Bladder microvascular endothelial cell (primary cell): ENCODE measurements at places on chromosomes 5 and 9. TPM values are rescaled to one million over a fixed set of nuclear protein-coding genes. Genes with fewer than 3 reads are reported as not detected.

Gene PDE4D
- total RNA-seq = 14.6 and 40.8 TPM in 2 replicates

Gene SLC6A18
- total RNA-seq = not detected in 2 replicates

Gene SAXO1
- under 0.01 TPM in 1 of 2 replicates, not detected in the other for total RNA-seq

Gene FOXD1
- total RNA-seq = 0.06 and 0.16 TPM in 2 replicates

Gene DOCK8
- 0.81 and 8.6 TPM in 2 replicates for total RNA-seq

Gene CDX1
- total RNA-seq = not detected in 2 replicates

Gene SMIM33
- total RNA-seq = not detected in 2 replicates

Gene INSL6
- 0.13 TPM in 1 of 2 replicates, not detected in the other for total RNA-seq

Gene MBLAC2
- 3.2 and 6.1 TPM in 2 replicates for total RNA-seq

Gene CDC20B
- 0.06 TPM in 1 of 2 replicates, not detected in the other for total RNA-seq

Gene FYB1
- under 0.01 and 0.06 TPM in 2 replicates for total RNA-seq

Gene CATSPER3
- total RNA-seq = not detected in 2 replicates

Gene SPINK6
- total RNA-seq = not detected in 2 replicates

Gene OR1J2
- total RNA-seq = 0.13 TPM in 1 of 2 replicates, not detected in the other

Gene CCDC192
- not detected in 2 replicates for total RNA-seq
